ENCODE measurements at places on chromosomes 11 and 22.

DNA sequence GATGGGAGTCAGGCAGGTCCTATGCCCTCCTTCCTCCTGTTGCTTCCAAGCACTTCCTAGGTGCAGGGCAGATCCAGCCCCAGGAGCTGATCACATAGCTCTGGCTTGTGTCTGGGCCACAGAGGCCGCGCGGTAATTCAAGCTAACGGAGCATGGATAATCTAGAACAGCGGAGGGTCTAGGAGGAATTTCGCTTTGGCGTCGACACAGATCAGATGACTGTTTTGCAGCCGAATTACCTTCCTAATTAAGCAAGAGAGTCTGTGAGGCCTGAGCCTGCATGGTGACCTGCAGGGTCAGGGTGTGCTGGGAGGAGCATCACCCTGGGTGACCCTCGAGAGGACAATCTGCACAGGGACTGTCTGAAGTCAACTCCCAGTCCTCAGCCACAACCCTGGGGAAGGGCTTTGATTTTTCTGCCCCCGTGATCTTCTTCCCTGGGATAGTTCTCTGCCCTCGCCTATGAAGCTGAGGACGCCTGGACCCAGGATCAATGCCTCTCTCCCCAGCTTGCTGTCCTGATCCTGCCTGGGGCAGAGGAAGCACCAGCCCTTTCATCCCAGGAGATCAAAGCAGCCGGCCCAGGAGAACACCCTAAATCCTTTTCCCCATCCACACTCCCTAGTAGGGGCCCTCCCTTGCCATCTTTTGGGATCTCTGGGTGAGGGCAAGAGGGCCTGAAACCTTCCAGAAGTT is 11.0 kb downstream of the NECTIN1 start:
- DNase-seq: peak; percentile 80

GRCh38 chr11:132692891-132693290 is 839.4 kb downstream of the OPCML start:
- DNase-seq: no peak

GRCh38 chr11:65128182-65129145 is 5.9 kb downstream of the SYVN1 start:
- DNase-seq: no peak

DNA sequence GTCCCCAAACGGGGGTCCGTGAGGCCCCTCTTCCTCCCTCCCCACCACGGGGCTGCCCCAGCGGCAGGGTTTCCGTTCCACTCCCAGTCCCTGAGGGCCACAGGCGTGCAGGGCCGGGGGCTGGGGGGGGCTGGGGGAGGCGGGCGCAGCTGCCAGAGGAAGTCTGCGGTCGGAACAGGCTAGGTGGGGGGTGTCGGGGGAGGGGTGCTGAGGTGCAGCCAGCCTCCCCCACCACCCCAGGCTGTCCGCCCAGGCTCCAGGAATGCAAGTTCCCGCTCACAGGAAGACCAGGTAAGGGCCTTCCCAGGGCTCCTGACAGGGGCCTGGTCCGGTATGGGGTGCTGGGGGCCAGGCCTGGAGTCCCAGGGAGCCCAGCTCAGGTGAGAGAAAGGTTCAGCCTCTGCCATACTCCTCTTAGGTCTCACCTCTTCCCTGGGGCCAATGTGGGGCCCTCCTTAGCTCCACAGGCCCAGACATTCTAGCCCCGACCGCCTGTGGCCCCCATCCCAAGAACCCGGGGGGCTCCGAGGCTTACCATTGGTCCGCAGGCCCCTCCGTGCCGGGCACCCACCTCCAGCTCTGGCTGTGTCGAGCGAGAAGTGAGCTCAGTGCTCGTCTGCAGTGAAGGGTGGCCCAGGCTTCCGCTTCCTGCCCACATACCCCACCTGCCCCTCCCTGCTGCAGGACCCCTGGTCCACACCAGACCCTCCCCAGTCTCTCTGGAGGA is at the start of gene PTPRCAP:
TSS of gene PTPRCAP (minus strand) at position 601 of the 727 bp plus-strand sequence. CDS start at position 538, 63 bp downstream.
- no peak for DNase-seq

DNA sequence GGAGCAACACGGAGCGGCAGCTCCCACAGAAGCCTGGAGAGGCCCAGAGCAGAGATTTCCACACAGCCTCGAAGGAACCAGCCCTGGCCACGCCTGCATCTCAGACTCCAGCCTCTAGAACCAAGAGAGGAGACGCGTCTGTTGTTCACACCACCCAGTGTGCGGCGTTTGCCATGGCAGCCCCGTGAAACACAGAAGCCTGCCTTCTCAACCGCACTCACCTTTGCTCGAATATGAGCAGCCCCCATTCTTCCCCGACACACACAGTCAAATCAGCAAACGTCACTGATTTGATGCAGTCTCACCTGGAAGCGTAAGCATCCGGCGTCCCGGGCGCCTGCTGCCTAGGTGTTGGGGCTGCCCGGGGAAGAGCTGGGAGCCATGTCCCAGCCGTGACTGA is 14.2 kb upstream of the TALDO1 start:
- DNase-seq: no peak

DNA sequence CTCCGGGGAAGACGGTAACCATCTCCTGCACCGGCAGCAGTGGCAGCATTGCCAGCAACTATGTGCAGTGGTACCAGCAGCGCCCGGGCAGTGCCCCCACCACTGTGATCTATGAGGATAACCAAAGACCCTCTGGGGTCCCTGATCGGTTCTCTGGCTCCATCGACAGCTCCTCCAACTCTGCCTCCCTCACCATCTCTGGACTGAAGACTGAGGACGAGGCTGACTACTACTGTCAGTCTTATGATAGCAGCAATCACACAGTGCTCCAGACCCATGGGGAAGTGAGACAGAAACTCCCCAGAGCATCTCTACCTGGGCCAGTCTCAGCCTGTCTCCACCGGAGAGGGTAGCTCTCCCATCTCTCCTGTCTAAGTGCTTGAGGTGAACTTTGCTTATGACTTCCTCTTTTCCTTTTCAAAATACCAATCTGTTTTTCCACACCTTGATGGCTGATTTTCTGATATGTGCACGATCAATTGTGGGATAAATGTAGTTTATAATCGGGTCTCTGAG is 48.5 kb upstream of the VPREB1 start:
- no peak for DNase-seq

DNA sequence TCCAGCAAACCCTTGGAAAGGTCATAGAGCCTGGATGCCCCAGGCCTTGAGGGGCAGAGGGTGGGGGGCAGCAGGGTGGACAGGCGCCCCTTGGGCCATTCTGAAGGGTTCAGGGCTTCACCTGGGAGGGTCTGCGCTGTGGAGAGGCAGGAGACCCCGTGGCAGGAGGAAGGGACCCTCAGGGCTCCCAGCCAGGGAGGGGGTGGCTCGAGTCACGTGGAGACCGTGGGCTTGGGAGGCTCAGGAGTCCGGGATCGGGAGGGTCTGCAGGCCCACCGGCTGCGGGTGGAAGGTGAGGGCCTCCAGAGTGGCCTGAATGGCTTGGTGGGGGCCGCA is 48.5 kb upstream of the A4GALT start:
- no peak for DNase-seq

- no peak for DNase-seq
These were observed 28.8 kb downstream of the SLN start for GRCh38 chr11:107683061-107683460.

- no peak for DNase-seq
These were observed 59.5 kb upstream of the SEZ6L start for GRCh38 chr22:26109686-26110315.

DNA sequence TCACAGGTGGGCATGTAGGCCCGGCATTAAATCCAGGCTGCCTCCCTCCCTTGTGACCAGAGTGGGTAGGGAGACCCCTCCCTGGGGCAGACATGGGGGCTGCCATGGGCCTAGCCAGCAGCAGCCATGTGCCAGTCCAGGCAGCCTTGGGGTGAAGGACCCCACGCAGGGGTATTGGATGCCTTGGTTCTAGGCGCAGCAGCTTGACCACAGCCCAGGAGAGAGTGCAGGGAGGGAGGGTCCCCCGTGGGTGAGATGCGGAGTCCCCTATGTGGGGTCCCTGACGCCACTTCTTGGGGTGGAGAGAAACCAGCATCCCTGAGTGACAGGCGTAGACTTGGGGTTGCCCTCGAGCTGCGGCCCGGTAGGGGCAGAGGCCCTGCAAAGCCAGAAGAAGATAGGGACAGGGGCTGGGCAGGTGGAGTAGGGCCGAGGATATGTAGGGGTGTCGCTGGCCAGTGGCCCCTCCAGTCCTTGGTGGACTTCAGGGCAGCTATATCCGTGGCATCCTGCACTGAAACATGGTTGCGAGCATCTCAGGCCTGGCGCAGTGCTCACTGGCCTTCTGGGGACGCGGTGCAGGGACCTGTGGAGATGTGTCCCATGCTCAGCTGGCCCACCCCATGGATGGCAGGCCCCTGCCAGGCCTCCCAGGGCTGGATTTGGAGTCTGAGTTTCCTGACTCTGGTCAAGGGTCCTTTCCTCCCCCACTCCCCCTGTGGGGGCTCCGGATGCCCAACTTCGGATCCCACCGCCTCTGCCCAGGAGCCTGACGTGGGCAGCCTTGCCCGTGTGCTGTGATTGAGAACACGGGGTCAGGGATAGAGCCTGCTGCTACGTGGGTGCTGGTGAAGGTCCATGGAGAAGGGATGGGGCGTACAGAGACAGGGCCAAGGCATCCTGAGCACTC is 1179.8 kb downstream of the BRD1 start:
- no peak for DNase-seq

GRCh38 chr11:3086114-3086513 is 28.9 kb upstream of the CARS1 start:
- no peak for DNase-seq

- no peak for DNase-seq
These were observed 3.2 kb upstream of the STK33 start for GRCh38 chr11:8597182-8597581.

- no peak for DNase-seq
These were observed 668 bp upstream of the LRRC32 start for GRCh38 chr11:76671237-76671592.

DNA sequence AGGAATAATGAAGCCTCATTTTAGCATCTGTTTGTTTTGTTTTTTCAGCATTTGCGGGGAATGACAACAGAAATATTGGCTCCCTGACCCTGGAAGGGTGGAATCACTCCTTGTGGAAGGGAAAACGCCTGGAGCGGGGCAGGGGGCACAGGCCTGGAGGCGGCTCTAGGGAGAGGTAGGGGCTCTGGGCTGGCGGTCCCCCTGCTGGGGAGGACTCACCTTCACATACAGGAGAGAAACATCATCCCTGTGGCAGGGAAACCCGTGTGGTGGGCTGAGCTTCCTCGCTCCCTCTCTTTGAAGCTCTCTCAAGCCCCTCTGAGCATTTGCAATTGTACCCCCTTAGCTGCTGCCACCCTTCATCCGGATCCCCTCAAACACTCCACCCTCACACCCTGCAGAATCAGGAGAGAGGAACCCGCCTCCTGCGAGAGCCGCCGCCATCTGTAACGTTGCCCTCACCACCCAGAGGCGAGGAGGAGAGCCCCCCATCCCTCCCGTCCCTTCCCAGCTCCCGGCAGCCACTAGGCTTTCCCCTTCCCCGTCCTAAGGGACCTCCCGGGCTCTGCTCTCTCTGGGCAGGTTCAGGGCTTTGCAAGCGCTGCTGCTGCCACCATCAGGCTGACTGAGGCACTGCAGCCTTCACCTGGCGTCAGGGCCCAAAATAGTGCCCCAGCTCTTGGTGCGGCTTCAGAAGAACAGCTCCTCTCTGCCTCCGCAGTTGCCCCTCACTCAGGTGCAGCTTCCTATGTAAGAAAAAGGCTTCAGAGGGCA is 10.4 kb downstream of the KIRREL3 start:
- DNase-seq: peak; percentile 90

DNA sequence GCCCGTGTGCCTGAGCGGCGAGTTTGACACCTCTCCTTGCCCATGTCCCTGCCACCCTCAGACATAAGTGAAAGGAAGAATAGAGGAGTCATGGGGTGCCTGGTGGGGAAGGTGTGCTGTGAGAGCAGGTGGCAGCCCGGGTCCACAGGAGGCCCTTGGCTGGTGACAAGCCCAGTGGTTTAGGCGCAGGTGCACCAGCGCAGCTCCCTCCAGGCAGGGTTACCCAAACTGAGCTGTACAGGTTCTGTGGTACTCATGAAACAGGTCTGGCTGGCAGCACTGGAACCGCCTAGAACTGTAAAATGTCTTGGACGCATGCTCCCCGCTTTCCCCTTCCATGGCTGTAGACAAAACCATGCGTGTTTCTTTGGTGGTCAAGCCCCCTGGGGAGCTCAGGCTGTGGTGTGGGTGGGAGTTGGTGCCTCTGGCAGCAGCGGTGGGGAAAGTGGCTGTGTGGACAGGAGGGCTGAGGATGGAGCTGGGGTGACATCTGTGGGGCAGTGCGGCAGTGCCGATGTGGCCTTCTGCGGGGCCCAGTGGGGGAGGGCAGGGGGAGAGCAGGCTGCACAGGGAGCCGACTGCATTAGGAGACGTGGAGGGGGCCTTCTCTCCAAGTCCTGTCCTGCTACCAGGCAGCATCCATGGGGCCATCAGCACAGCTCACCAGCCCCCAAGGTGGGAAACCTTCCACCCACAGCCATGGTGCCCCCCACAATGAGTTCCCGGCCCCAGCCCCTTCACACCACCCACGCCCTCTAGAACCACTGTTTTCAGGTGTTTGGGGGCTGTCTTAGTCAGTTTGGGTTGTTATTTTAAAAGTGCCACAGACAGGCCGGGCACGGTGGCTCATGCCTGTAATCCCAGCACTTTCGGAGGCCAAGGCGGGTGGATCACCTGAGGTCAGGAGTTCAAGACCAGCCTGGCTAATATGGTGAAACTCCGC is 5.6 kb upstream of the GTSE1 start:
- DNase-seq: no peak

DNA sequence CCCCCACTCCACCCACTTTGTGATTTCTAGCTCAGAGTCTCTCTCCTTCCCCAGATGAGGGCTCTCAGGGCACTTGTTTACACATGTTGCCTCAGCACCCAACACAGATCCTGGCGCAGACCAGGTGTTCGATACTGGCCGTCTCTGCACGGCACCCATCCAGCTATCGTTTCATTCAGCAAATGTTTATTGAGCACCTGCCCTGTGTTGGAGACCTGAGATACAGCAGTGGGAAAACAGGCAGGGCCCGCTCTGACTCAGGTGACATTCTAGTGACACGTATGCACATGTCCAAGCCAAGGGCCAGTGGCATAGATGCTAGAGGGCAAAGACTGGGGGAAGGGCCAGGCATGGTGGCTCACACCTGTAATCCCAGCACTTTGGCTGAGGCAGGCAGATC is 71.9 kb downstream of the NFAM1 start:
- DNase-seq: no peak

DNA sequence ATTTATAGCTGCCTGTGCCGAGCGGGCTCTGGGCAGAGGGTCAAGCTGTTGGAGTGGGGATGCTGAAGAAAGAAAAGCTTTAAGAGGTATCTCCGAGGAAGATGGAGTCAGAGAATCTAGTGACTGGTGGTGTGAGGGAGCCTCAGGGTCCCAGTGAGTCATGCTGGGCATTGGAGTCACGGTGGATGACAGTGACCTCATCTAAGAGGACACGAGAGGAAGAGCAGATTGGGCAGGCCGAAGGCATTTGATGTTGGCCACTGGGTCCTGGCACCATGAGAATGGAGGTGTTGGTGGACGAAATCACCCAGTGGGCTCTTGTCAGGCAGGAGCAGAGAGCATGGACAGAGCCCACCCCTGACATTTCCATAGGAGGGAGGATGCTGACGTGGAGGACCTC is 68.4 kb downstream of the TBC1D22A start:
- DNase-seq: no peak

GRCh38 chr11:13315517-13316432 is 38.2 kb downstream of the BMAL1 start:
- no peak for DNase-seq

GRCh38 chr11:94771390-94771789 is 3.2 kb downstream of the AMOTL1 start:
- no peak for DNase-seq

Data from ecto neural progenitor cell (in vitro differentiated cells).